GM23338 (cell line): ENCODE measurements at places on chromosomes 7 and 10. TPM values are rescaled to one million over a fixed set of nuclear protein-coding genes. Genes with fewer than 3 reads are reported as not detected.

GRK5 gene
- 0.74 and 2.0 TPM in 2 replicates for total RNA-seq

AVPI1 gene
- 7.4 and 8.2 TPM in 2 replicates for total RNA-seq

EPHA1 gene
- total RNA-seq = 119 and 154 TPM in 2 replicates

CYREN gene
- total RNA-seq = 57.2 and 70.6 TPM in 2 replicates

SPDYE8 gene
- not detected in 2 replicates for total RNA-seq

AMZ1 gene
- 0.73 and 1.6 TPM in 2 replicates for total RNA-seq

- H3K4me3 ChIP-seq = no peak overlapping the region
- no peak for DNase-seq
- no peaks in the 10 kb centered on the region for H3K36me3 ChIP-seq
- no peaks in the 10 kb centered on the region for H3K27me3 ChIP-seq
Observed at GRCh38 chr7:104967088-104967487, 46.9 kb upstream of the KMT2E start.

GRCh38 chr10:21532694-21533466 lies 1.2 kb upstream of the MLLT10 start:
- DNase-seq = no peak
- peak overlapping the region; percentile 97 for H3K27ac ChIP-seq
- peaks cover 49% of the 10 kb centered on the region for H3K4me1 ChIP-seq
- H3K36me3 ChIP-seq = no peaks in the 10 kb centered on the region

DNA sequence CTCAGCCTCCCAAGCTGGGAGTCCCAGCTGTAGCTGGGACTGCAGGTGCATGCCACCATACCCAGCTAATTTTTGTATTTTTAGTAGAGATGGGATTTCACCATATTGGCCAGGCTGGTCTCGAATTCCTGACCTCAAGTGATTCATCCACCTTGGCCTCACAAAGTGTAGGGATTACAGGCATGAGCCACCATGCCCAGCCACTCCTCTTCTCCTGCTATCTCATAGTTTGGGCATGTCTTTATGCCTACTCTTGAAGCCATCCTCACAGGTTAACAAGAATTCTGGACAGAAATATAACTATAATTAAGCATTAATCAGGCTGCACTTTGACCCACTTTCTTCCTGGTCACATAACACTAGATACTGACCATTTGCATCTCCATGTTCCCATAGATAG lies 28.6 kb upstream of the C10orf67 start:
- no peak for DNase-seq
- no peaks in the 10 kb centered on the region for H3K36me3 ChIP-seq
- no peaks in the 10 kb centered on the region for H3K27me3 ChIP-seq
- no peaks in the 10 kb centered on the region for H3K4me1 ChIP-seq
- no peak overlapping the region for H3K4me3 ChIP-seq

GRCh38 chr10:69327463-69328379 lies 49.4 kb downstream of the HK1 start:
- no peak for DNase-seq
- peaks cover 94% of the 10 kb centered on the region for H3K4me1 ChIP-seq
- 0 out of 2 replicates have a peak, but pooled peaks cover 9% of the 10 kb centered on the region for H3K36me3 ChIP-seq
- no peaks in the 10 kb centered on the region for H3K27me3 ChIP-seq
- H3K27ac ChIP-seq = peak overlapping the region; percentile 99
- no peak overlapping the region for H3K4me3 ChIP-seq

DNA sequence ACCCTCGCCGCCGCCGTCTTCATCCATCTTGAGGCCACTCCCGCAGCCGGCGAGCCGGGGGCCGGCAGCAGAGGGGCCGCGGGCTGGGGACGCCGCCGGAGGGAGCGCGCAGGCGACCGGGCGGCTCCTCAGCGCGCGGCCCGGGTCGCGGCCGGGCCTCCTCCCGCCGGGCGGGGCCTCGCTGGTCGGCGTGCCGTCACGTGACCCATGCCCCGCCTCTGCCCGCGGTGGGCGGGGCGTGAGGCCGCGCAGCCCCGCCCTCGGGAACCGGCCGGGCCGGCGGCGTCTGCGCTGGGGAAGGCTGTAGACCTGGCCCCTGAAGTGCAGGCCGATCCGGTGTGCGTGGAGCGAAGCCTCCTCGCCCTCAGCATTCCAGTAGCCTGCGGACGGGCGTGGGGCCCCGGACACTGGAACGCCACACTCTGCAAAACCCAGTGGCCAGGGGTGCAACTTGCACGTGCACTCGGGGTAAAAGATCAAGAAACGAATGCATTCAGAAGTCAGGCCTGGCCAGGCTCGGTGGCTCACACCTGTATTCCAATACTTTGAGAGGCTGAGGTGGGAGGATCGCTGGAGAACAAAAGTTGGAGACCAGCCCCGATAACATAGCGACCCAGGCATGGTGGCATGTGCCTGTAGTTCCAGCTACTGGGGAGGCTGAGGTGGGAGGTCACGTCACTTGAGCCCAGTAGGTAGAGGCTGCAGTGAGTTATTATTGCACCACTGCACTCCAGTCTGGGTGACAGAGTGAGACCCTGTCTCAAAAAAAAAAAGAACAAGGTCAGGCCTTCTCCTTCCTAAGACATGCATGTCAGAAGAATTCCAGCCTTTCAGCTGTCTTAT lies at the start of gene CYTH3:
CYTH3 (minus strand) TSS at position 144 of the 843 bp plus-strand sequence; CDS start at position 27, 117 bp downstream.
- H3K4me3 ChIP-seq = peak within 1 kb of the TSS; percentile 92
- peaks cover 15% of the 10 kb centered on the region for H3K27me3 ChIP-seq
- peak; percentile 87 for DNase-seq

DNA sequence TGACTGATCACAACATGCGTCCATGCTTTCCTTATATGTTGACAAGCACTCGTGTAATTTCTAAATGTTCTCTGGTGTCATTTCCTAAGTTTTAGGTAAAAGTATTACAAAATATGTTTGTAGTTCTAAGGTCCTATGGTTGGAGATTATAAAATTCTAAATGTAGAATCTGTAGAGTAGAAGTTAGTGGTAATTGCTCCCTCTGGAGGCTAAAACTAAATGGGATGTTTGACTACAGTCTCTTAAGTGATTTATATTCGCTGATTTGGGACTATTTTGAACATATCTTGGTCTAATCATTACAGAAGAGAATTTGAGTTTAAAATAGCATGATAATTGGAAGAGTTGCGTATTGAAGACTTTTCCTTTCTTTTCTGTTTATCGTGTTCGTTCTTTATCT lies 74.1 kb downstream of the ZMYND11 start:
- no peaks in the 10 kb centered on the region for H3K27me3 ChIP-seq
- H3K36me3 ChIP-seq = no peaks in the 10 kb centered on the region
- peak; percentile 41 for DNase-seq
- H3K4me1 ChIP-seq = no peaks in the 10 kb centered on the region

GRCh38 chr7:151462306-151462779 lies 22.4 kb upstream of the CRYGN start:
- H3K36me3 ChIP-seq = peaks cover 36% of the 10 kb centered on the region
- no peak overlapping the region for H3K4me3 ChIP-seq
- peak overlapping the region; percentile 51 for H3K27ac ChIP-seq
- peaks cover 32% of the 10 kb centered on the region for H3K4me1 ChIP-seq

DNA sequence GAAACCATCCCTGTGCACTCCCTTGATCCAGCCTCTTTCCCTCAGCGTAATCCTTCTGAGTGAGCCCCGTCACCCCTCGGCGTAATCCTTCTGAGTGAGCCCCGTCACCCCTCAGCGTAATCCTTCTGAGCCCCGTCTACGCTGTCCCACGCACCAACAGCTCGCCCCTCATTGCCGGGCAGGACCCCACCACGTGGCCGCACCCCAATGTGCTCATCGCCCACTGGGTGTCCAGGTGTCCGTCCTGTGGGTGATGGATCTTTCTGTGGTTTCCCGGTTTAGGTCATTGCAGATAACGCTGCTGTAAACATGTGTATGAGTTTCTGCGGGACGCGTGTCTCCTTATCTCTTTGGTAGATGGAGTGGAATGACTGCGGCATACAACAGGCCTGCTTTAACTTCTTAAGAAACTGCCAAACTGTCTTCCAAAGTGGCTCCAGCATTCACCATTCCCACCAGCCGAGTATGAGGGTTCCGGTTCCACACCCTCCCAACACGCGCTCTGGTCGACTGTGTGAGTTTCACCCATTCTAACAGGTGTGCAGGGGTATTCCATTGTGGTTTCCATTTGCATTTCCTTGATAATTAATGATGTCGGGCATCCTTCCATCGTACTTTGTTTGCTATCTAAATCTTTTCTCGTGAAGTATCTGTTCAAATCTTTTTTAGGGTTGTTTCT lies 42.1 kb upstream of the NKX6-2 start:
- DNase-seq = no peak
- no peaks in the 10 kb centered on the region for H3K36me3 ChIP-seq
- no peak overlapping the region for H3K27ac ChIP-seq
- H3K27me3 ChIP-seq = no peaks in the 10 kb centered on the region

DNA sequence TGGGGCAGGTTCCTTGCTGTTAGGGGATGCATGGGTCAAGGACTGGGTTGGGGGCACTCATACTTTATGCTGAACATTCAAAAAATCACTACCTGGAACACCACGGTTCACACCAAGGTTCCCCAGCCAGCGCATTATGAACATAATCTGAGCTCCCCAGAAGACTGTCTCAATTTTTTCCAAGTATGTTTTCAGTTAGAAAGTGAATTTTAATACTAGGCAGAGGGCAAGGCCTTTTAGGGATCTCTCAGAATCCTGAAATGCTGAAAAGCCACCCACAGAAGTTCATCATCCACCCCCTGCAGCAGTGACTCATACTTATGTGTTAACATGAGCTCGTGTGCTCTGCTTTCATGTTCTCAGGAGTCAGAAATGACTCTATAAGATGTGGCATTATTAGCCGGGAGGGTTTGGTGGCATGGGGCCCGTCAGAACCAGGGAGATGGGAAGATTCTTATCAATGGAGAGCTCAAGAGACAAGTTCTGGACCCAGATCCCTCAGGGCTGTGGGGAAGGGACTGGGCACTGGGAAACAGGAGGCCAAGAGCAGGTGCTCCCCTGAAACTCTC lies 185.2 kb upstream of the ITGB1 start:
- no peaks in the 10 kb centered on the region for H3K27me3 ChIP-seq
- no peaks in the 10 kb centered on the region for H3K4me1 ChIP-seq
- no peak overlapping the region for H3K4me3 ChIP-seq
- no peak overlapping the region for H3K27ac ChIP-seq
- DNase-seq = no peak
- H3K36me3 ChIP-seq = no peaks in the 10 kb centered on the region

DNA sequence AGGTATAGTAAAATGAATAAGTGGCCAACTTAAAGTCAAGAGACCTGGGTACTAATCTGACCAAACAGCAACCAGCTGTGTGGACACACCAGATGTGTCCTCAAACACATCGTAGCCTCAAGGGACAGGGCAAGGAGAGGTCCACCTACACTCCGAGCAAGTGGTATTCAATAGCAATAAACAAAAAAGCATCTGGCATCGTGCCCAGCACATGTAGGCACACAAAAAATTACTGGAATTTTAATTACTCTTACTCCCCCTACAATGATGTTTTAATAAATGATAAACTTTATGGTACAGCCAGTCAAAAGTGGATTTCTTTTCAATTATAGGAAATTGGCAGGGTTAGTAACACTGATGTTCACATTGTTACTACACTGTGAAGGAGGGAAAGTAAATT lies 3.5 kb upstream of the RGS10 start:
- H3K4me1 ChIP-seq = peaks cover 12% of the 10 kb centered on the region; the same call in 1 of the 2 replicates
- H3K27ac ChIP-seq = no peak overlapping the region
- H3K36me3 ChIP-seq = no peaks in the 10 kb centered on the region
- no peak for DNase-seq

GRCh38 chr7:138978541-138979184 lies 2.5 kb downstream of the KIAA1549 start:
- no peak for DNase-seq
- no peak overlapping the region for H3K27ac ChIP-seq
- H3K4me3 ChIP-seq = no peak overlapping the region
- H3K36me3 ChIP-seq = no peaks in the 10 kb centered on the region
- peaks cover 54% of the 10 kb centered on the region for H3K4me1 ChIP-seq

DNA sequence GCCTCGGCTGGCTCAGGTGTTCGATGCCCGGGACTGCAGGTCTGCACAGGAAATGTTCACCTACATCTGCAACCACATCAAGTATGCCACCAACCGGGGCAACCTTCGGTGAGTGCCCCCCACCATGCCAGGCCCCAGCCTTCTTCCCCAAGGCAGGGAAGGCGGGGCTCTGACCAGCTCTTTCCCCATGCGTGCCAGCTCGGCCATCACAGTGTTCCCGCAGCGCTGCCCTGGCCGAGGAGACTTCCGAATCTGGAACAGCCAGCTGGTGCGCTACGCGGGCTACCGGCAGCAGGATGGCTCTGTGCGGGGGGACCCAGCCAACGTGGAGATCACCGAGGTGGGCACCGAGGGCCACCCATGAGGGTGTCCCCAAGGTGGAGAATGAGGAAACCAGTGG lies 7.5 kb downstream of the NOS3 start:
- H3K36me3 ChIP-seq = no peaks in the 10 kb centered on the region
- 0 out of 2 replicates have a peak, but pooled peaks cover 3% of the 10 kb centered on the region for H3K4me1 ChIP-seq
- no peak overlapping the region for H3K4me3 ChIP-seq

DNA sequence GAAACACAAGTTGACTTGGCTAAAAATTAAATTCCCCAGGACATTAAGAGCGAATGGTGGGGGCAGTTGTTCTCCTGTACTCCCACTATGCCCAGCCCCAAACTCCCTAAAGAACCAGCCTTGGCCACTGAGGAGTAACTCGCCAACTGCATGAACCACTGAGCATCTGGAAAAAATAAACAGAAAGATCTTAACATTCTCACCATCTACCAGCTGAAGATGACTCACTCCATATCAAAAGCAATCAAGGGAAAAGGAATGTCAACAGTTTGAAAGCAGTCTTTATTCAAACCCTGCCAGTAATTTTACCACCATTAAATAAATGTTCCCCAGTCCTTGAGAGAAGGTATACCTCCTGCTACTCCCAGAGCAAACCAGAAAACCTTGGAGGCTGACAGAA lies 45.4 kb downstream of the CTTNBP2 start:
- no peak for DNase-seq
- no peaks in the 10 kb centered on the region for H3K27me3 ChIP-seq
- no peaks in the 10 kb centered on the region; the same call in 1 of the 2 replicates for H3K36me3 ChIP-seq
- H3K27ac ChIP-seq = no peak overlapping the region
- no peak overlapping the region for H3K4me3 ChIP-seq
